ENCODE measurements at places on chromosomes 11 and 22.

GRCh38 chr11:91876746-91877145, 347.9 kb upstream of the FAT3 start:
- DNase-seq: no peak

DNA sequence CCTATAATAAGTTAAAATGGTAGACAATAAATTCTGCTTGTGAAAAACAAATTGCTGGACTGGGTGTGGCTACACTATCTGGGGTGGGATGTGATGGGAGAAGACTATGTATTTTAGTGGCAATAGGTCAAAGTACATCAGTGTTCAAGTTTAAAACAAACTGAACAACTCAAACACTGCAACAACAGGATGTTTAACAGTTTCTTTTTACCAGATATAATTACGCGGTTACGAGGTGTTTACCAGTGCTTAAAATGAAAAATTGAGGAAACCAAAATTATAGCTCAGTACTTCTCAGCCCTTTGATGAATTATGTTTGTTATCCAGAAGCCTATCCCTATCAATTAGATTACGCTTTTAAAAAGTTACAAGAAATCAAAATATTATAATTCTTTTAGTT, 3.2 kb downstream of the PRDM10 start:
- no peak for DNase-seq

DNA sequence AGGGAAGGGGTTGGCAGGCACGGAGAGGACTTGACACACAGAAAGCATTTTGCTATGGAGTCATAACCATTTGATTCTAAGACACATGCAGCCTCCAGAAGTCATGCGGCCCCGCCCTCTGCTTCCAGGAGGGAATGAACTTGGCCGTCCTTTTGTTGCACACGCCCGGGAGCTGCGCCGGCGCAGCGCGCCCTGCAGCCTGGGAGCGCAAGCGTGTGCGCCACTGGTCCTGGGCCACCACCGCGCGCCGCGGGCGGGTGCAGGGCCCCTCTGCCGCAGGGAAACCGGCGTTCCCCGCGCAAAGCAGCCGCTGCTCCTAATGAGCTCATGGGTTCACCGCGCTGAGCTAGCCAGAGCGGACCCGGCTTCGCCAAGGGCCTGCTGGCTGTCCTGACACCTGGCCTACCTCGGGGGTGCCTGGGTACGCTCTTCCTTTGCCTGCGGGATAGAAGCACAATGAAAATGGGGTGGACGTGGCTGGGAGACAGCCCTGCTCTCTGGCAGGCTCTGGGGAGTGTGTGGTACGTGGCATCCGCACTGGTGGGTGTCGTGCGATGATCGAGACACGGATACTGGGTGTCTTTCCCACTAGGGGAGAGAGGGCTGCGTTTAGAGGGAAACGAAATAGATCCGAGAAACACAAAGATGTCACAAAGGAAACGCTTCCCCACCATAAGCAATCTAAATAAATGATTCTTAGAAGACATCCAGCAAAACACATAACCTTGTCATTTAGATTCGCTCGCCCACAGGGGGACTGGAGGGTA, 669 bp downstream of the MICAL3 start:
- peak; percentile 66 for DNase-seq

DNA sequence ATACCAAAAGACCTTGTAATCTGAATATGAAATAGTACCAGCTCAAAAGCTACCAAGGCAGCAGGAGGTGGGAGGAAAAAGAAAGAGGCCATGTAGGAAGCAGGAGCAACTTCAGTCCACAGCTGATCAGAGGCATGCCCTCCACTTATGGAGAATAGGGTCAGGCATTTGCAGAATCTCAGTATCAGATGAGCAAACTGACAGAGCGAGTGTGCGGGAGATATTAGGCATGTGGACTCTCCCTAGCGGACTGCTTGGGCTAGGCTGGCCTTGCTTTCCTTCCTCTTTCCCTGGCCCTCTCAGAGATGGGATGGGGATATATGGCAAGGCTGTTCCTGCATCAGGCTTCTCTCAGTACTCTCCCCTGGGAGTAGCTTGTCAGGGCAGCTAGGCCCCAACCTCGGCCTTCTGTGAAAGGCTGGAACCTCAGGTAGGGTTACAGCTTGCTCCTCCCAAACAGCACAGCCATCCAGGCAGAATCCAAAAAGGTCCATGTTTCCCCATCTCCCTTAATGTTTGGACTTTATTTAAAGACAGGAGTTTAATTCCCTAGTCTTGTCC, 37.0 kb downstream of the ETS1 start:
- no peak for DNase-seq

DNA sequence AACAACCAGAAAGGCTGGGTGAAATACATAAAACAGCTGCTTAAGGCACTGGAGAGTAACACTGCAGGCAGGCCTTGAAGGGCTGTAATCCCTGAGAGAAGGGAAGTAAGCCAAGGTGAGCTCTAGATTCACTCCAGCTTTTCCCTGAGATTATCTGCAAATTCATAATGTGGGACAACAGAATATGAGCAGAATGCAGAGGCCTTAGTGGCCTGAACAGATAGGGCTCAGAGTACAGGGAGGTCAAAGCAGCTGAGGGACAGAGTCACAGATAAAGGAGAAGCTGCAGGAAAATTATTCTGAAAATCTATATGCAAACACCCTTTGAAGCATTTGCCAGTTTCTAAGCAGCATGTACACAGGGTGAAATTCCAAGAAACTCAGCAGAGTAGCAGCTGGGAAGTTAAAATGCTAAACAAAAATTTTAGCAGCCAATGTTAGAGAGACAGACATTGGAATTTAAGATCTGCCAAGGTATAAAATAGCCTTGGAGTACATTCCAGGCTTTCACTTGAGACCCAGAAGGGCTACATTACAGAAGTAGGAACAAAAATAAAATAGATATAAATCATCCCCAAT, 48.1 kb upstream of the CWF19L2 start:
- DNase-seq: no peak
